ENCODE measurements at places on chromosomes 5 and 9.

DNA sequence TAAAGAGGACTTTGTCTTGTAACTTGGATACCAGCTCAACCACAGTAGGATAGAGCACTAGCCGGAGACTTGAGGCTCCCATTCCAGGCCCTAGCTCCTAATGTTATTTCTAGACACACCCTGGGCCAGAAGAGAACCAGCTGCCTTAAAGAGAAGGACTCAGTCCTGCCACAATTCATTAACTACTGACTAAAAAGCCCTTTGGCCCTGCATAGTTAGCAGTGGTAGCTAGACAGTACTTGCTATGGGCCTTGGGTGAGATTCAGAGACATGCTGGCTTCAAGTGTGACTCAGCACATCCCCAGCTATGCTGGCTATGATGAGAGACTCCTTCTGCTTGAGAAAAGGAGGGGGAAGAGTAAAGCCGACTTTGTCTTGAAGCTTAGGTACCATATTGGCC is 47.3 kb downstream of the TMEM167A start:
- no peak for DNase-seq

DNA sequence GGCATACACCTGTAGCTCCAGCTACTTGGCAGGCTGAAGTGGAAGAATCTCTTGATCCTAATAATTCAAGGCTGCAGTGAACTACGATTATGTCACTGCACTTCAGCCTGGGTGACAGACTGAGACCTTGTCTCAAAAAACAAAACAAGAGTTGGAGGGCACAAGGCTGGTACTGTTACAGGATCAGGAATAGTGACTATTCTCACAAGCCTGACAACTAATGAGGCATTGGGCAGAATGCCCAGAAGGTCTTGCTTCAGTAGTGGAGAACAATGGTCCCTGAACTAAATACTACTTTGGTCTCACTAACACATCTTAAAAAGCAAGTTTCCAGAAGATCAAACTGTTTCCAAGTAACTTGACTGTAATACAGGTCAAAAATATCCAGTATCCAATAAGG is 182.9 kb upstream of the RFX3 start:
- no peak for DNase-seq

DNA sequence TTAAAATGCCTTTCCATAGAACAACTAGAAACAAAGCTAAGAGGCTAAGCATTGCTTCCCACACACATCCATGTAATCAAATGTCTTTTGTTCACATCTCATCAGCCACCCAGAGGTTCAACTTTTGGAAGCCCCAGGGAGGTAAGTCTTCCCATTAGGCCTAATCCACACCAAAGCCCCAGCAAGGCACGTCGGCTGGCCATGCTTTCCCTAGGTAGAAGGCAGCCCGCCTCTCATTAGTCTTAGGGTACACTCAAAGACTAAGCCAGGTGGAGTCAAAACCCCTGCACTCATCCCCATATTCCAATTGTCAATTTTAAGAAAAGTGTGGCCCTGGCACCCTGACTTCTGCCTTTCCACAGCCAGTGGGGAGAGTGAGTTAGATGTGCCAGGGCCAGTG is 87.9 kb downstream of the ATPSCKMT start:
- DNase-seq = no peak

GRCh38 chr5:148268566-148268965 is at the start of gene SPINK13:
TSS of gene SPINK13 (plus strand) at chr5:148268794. CDS start at chr5:148270073, 1,279 bp downstream.
- no peak for DNase-seq

- no peak for DNase-seq
Measured at GRCh38 chr5:4995014-4995413, 145.1 kb upstream of the ADAMTS16 start.

DNA sequence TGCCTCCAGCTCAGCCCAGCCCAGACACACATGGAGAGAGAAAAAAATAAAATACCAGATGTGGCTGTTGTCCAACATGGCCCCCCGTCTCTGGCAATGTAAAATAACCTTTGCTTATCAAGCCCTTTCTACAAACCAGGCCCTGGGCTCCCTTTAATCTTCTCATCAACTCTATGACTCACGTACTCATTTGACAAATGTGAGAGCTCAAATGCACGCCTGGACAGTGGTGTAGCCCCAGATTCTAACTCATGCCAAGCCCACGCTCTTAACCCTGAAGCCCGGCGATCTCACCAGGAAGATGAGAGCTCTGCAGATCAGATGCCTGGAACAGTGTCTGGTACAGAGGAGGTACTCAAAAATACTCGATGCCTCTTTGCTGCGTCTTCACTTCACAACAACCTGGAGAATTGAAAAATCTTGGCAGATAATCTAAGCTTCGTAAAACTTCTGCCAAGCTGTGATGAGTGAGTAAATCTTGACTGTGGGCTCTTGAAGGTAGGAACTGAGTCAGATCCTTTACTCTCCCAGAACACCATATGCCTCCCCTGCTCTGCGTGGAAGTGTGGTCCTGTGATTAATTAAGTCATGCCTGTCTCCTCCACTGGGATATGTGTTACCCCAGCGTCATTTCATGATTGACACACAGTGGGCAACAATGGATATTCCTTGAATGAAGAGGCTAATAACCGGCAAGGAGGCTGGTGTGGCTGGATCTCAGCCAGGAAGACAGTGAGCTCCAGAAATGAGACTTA is 102.0 kb upstream of the FSTL4 start:
- DNase-seq = no peak

DNA sequence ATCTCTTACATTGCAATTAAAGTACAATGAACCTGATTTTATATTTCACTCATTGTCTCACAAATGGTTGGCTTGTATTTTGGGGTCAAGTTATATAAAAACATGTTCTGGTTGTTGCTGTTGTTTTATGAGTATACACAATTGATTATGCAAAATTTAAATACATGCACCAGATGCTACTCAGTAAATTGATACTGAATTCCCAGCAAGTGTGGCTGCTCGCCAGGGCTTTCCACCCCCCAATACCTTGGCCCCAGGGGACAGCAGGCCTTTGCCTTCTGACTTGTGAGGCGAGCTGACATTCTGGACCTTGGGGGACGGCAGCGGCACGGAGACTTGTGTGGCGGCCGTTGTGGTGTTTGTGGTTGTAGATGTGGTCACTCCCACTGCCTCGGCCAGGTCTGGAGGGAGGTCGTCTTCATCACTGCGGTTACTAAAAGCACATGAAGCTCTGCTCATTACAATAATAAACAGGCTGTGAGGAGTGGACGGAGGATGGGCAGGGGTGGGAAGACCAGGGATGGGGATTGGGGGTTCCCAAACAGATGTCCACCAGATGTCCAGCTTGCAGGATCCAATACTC is 27.0 kb upstream of the FRRS1L start:
- DNase-seq = no peak

- no peak for DNase-seq
Measured at GRCh38 chr5:132595624-132596023, 38.8 kb downstream of the RAD50 start.

- no peak for DNase-seq
Measured at GRCh38 chr5:42656651-42657015, 100.0 kb upstream of the CCDC152 start.

DNA sequence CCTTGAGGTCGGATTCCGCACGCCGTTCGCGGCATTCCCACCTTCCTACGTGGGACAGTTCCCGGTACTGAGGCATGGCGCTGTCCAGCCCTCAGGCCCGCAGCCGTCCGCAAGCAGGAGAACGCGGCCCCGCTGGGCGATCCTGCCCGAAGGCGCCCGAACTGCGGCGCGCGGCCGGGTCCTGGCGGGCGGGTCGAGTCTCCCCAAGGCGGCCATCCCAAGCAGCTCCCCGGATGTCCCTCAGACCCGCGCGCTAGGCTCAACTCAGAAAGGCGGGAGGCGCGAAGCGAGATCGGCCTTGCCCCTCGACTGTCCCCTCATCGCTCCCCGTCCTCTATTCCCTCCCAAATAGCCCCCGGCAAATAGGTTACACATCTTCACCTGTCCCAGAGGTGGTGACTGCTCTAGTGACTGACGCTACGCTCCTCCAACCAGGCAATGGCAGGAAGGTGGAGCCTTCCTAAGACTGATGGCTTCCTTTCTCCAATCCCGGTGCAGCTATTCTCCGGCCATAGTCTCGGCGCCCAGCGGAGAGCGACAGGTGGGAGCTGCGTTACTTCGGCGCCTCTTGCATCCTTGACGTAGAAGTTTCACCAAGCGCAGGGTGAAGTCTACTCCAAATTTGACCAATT is 787 bp upstream of the ANKHD1 start:
- peak; percentile 69 for DNase-seq

DNA sequence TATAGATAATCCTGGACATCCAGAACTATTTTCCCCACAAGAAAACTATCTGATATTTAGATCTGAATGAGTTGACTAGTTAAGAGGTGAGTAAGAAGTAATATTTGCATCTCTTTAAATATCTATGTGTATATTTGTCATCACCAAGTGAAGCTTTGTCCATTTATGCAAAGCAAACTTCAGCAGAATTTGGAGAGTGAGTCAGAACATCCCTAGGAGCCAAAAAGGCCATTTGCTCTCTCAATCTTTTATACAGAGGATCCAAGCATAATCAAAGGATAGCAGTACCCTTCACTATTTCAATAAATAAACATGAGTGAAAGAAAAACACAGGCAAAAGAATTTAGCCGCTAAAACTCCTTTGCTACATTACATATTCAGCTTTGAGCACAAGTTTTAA is 454.4 kb downstream of the NR2F1-AS1 start:
- DNase-seq = no peak

GRCh38 chr5:73096239-73096575 is 24.2 kb upstream of the TMEM171 start:
- no peak for DNase-seq

GRCh38 chr9:89144238-89144637 is 34.4 kb downstream of the SHC3 start:
- no peak for DNase-seq

GRCh38 chr9:88291856-88292255 is 96.4 kb upstream of the SPIN1 start:
- no peak for DNase-seq

GRCh38 chr5:171562822-171563221 is 143.4 kb downstream of the FGF18 start:
- no peak for DNase-seq

- no peak for DNase-seq
Measured at GRCh38 chr9:129270205-129270604, 92.1 kb upstream of the IER5L start.

- no peak for DNase-seq
Measured at GRCh38 chr5:99314721-99315120, 385.9 kb upstream of the CHD1 start.

GRCh38 chr5:137205231-137206027 is 293.7 kb downstream of the SPOCK1 start:
- no peak for DNase-seq

DNA sequence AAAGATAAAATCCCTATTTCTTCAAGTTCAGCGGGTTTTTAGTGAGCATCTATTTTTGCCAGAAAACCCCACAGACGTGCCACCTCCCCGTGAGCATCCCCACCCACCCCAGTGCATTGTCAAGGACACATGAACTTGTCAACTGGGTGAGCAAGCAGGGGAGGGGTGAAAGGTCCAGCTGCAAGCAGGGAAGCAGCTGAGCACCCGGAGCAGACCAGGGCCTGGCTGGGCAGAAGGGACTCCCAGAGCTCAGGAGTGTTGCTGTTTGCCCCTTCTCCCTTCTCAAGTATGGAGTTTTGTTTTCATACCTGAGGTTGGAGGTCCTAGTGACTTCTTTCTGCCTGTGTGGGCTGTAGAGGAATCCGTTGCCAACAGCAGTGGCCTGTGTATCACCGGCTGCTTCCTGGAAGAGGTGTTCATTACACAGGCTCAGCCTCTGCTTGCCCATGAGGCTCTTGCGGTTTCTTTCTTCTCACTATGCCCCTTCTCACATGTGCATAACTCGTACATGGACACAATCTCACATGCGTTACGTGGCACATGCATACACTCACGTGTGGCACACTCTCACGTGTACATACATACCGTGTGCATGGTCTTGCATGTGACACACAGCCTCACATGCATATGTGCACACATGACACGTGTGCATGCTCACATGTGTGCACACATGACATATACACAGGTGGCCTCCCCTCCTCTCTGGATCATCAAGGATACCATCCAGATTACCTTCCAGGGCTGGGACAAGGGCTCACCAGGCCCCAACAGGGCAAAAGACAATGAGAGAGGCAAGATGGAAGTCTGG is 126.7 kb downstream of the MVB12B start:
- DNase-seq = no peak

DNA sequence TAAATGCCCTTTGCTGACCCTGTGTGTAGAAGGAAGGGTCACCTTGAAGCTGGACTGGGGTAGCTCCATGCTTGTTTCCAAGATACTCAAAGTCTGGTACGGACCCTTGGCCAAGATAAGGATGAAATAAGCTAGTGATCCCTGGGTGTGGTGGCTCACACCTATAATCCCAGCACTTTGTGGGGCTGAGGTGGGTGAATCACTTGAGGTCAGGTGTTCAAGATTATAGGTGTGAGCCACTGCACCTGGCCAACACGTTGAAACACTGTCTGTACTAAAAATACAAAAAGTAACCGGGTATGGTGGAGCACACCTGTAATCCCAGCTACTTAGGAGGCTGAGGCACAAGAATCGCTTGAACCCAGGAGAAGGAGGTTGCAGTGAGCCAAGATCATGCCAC is 33.3 kb downstream of the ACOT12 start:
- DNase-seq = no peak

- no peak for DNase-seq
Measured at GRCh38 chr9:101625876-101626275, 31.1 kb upstream of the PPP3R2 start.

DNA sequence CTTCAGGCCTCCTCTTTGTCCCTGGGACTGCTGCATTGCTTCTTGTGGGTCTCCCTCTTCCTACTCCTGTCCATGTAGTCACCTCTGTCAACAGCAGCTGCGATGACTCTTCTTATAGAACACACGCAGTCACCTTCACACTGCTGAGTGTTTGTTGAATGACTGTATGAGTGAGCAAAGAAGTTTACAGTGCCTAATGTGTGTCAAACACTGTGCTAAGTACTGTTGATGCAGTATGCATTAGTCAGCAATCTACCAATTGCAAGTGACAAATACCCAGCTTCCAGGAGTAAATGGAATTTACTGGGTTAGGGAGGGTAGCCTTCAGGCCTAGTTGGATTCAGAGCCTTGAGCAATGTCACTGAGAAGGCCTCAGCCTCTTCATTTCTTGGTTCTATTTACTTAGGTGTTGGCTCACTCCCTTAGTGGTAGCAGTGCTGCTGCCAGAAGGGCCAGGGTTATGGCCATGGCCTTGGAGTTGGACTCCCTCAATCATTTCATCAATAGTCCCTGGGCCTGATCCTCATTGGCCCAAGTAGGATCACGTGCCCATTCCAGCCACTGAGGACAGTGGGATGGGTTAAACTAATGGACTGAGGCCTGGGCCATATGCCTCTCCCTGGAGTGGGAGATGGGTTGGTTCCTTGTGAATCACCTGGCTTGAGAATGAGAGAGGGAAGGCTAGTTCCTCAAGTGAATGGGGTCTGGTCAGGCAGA is 93.5 kb downstream of the RGS3 start:
- DNase-seq = no peak

GRCh38 chr5:23703940-23704855 is 196.8 kb downstream of the PRDM9 start:
- DNase-seq = no peak

GRCh38 chr5:83471405-83472212 is at the start of gene VCAN:
TSS of gene VCAN (plus strand) at chr5:83471744. CDS start at chr5:83483519, 11,775 bp downstream.
- no peak for DNase-seq

DNA sequence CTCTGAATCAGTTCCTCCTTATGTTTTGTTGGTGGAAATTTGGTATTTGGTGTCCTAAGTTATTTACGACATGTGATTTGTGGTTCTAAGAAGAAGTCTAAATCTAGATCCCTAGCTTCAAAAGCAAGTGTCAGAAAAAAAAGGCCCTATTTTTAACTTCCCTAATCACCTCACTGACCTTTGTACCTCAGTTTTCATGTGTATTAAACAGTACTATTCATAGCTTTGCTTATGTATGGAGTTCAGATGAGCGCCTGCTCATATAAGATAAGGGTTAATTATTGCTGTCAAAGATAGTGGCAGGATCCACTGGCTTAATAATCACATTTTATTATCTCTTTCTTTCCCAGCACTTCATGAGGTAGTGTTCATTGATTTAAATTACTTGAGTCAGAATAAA is 318.2 kb downstream of the PARP8 start:
- no peak for DNase-seq
